ENCODE measurements at places on chromosomes 7 and 10.

DNA sequence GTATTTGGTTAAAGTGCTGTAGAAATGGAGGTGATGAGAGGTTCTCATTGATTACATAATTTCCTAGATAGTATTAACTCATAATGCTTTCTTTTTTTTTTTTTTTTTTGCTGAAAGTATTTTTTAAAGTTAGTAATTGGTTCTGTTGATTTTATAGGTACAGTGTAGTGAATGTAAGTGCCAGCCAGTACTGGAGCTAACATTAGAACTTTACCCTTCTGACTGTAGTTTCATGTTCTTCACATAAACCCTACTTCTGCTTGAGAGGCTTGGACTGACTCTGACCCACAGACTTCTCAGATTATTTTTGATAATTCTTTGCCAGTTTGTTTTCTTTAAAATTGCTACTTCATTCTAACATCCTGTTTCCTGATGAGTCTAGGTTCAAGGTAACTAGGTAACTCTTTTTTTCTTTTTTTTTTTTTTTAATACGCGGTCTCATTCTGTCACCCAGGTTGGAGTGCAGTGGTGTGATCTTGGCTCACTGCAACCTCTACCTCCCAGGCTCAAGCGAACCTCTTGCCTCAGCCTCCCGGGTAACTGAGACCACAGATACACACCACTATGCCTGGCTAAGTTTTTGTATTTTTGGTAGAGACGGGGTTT is 92.2 kb upstream of the OIT3 start:
- peaks cover 4% of the 10 kb centered on the region for H3K4me1 ChIP-seq
- H3K36me3 ChIP-seq: peaks cover 3% of the 10 kb centered on the region
- DNase-seq: no peak
- H3K27ac ChIP-seq: peak overlapping the region; percentile 67
- H3K4me3 ChIP-seq: no peak overlapping the region
- H3K27me3 ChIP-seq: no peaks in the 10 kb centered on the region

- H3K4me1 ChIP-seq: peaks cover 64% of the 10 kb centered on the region
- no peaks in the 10 kb centered on the region for H3K36me3 ChIP-seq
- no peaks in the 10 kb centered on the region for H3K27me3 ChIP-seq
- peak overlapping the region; percentile 97 for H3K27ac ChIP-seq
These were observed 25.3 kb upstream of the PPIF start for GRCh38 chr10:79321951-79322350.

DNA sequence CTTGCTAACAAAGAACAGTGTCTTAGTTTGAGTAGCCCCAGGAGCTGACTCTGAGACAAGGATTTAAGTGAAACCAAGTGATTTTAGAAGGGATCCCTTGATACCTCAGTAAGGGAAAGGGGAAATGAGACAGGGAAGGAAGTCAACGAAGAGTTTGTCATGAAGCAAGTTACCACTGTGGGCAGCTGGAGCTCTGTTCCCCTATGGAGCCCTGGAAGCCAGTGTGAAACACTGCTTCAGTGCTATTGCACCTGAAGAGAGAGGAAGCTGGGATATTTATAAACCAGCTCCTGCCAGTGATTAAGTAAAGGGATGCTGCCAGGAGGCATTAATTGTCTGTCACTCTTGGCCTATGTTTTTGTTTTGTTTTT is 58.9 kb upstream of the WAPL start:
- H3K4me3 ChIP-seq: no peak overlapping the region
- no peaks in the 10 kb centered on the region for H3K27me3 ChIP-seq
- no peak for DNase-seq
- no peaks in the 10 kb centered on the region for H3K4me1 ChIP-seq

- no peaks in the 10 kb centered on the region for H3K4me1 ChIP-seq
- peaks cover 36% of the 10 kb centered on the region for H3K27me3 ChIP-seq
- H3K4me3 ChIP-seq: no peak overlapping the region
These were observed 11.4 kb downstream of the NPVF start for GRCh38 chr7:25216837-25217236.

- DNase-seq: no peak
- H3K4me1 ChIP-seq: no peaks in the 10 kb centered on the region
- no peak overlapping the region for H3K4me3 ChIP-seq
- no peaks in the 10 kb centered on the region for H3K27me3 ChIP-seq
- no peak overlapping the region for H3K27ac ChIP-seq
- H3K36me3 ChIP-seq: no peaks in the 10 kb centered on the region
These were observed 260.8 kb downstream of the FGFR2 start for GRCh38 chr10:121337427-121337826.

DNA sequence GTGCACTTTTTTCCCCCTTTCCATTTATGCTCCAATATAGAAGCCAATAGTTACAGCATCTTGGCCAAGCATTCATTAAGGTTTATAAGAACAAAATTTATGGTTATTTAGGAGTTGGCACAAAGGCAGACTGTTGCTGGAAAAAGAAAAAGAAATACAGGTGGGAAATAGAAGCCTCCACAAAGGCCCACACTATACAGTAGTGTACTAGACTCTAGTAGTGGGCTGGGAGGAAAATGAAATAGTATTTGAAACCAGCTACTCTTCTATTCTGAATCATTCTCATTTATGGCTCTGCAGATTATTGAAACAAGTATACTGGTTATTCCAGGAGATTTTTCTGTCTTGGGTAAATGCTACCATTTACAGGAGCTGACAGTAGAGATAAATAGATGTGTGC is 80.9 kb upstream of the CDK6 start:
- peaks cover 4% of the 10 kb centered on the region for H3K27me3 ChIP-seq
- no peaks in the 10 kb centered on the region for H3K4me1 ChIP-seq
- DNase-seq: no peak
- H3K36me3 ChIP-seq: no peaks in the 10 kb centered on the region

DNA sequence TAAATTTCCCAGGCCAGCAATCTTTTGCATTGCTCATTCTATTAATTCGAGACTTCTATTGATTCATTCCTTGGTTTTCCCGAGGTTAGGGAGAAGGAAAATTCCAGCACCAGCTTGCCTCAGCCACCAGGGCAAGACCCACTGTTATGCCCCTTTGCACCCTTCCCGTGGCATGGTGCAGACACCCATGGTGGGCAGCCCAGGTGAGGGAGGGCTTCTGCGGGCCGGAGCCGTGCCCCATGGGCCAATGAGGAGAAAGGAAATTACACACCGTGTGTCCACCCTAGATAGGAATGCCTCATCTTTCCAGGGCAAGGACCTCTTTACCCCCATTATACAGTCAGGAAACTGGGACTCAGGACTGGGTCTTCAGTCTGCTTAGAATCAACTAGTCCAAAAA is 4.5 kb upstream of the GRID1 start:
- H3K27me3 ChIP-seq: peaks cover 76% of the 10 kb centered on the region
- peaks cover 8% of the 10 kb centered on the region for H3K36me3 ChIP-seq

GRCh38 chr10:130905386-130905785 is 406.1 kb downstream of the TCERG1L start:
- H3K36me3 ChIP-seq: no peaks in the 10 kb centered on the region
- H3K27me3 ChIP-seq: no peaks in the 10 kb centered on the region
- peak overlapping the region; percentile 26 for H3K4me3 ChIP-seq
- no peak for DNase-seq
- H3K4me1 ChIP-seq: no peaks in the 10 kb centered on the region

- no peaks in the 10 kb centered on the region for H3K27me3 ChIP-seq
- H3K4me1 ChIP-seq: no peaks in the 10 kb centered on the region
- H3K27ac ChIP-seq: no peak overlapping the region
- no peak for DNase-seq
- H3K36me3 ChIP-seq: no peaks in the 10 kb centered on the region
These were observed 376.9 kb downstream of the CALN1 start for GRCh38 chr7:72035266-72035665.

- H3K27ac ChIP-seq: no peak overlapping the region
- H3K4me3 ChIP-seq: no peak overlapping the region
- no peak for DNase-seq
- no peaks in the 10 kb centered on the region for H3K36me3 ChIP-seq
- peaks cover 20% of the 10 kb centered on the region for H3K27me3 ChIP-seq
These were observed 257.3 kb upstream of the AKR1E2 start for GRCh38 chr10:4568731-4569130.

- no peaks in the 10 kb centered on the region for H3K36me3 ChIP-seq
- peaks cover 4% of the 10 kb centered on the region for H3K27me3 ChIP-seq
- H3K27ac ChIP-seq: no peak overlapping the region
- no peaks in the 10 kb centered on the region for H3K4me1 ChIP-seq
These were observed 198.3 kb upstream of the YAE1 start for GRCh38 chr7:39367943-39368342.

DNA sequence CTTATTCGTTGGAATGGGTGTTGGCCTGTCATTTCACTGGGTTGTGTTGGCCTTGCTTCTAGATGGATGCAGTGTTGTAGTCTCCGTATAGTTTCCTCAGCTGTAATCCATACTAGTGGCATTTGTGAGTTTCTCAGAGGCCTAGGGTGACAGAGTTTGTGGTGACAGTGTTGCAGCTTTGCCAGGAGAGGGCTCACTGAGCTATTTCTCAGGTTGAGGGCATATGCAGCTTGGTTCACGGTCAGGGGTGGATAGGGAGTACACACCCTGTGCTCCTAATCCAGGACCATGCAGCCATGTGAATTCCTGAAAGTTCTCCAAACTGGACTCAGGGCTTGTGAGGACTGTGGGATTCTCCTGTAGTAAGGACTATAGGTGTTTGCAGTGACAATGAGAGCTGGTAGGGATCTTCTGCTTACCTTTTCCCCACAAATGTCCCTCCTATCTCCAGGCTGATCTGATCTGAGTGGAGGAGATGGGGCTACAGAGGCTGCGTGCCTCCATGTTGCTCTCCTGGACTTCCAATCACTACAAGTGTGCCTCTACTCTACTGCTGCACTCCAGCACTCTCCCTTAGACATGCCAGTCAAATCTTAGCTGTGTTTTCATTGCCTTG is 229.0 kb downstream of the STK31 start:
- peaks cover 12% of the 10 kb centered on the region for H3K27me3 ChIP-seq
- H3K36me3 ChIP-seq: peaks cover 2% of the 10 kb centered on the region
- H3K4me3 ChIP-seq: no peak overlapping the region

GRCh38 chr7:121411597-121411979 is 15.5 kb upstream of the FAM3C start:
- no peak overlapping the region for H3K4me3 ChIP-seq
- H3K4me1 ChIP-seq: peaks cover 3% of the 10 kb centered on the region
- DNase-seq: no peak
- H3K27me3 ChIP-seq: peaks cover 32% of the 10 kb centered on the region
